Hematopoietic multipotent progenitor cell treated with erythropoietin and hydrocortisone succinate and interleukin-3 and kit ligand, for 8 days (in vitro differentiated cells): ENCODE measurements at places on chromosomes 16 and 17.

DNA sequence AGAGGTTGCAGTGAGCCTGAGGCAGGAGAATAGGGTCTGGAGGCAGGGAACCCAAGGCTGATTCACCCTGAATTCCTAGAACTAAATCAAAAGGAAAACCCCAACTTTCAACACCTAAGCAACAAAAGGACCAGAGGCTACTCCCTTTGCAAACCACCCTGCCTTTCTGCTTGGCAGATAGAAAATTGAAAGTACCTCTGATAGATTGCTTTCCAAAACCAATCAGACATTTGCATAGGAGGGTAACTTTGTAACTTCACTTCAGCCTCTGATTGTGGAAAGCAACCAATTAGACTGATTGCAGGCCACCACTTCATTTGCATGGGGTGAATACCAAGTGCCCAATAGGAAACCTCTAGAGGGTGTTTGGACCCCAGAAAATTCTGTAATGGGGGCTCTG, 10.9 kb upstream of the TMEM98 start:
- DNase-seq = no peak

DNA sequence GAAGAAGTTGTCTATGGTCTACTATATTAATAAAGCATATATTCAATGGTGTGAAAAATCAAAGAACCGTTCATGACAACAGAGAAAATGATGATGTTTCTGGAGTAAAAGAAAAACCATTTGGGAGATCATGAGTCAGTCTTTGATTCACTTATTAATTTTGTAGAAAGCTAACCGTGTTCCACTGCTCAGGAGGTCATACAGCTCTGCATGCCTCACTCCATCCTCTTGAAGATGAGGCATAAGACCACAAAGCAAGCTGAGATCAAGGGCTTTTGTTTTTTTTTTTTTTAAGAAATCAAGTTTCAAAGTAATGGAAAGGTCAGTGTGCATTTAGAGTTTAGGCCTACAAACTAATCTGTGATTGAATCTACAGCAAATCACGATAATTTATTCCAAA, 206.4 kb downstream of the CEP112 start:
- no peak for DNase-seq

DNA sequence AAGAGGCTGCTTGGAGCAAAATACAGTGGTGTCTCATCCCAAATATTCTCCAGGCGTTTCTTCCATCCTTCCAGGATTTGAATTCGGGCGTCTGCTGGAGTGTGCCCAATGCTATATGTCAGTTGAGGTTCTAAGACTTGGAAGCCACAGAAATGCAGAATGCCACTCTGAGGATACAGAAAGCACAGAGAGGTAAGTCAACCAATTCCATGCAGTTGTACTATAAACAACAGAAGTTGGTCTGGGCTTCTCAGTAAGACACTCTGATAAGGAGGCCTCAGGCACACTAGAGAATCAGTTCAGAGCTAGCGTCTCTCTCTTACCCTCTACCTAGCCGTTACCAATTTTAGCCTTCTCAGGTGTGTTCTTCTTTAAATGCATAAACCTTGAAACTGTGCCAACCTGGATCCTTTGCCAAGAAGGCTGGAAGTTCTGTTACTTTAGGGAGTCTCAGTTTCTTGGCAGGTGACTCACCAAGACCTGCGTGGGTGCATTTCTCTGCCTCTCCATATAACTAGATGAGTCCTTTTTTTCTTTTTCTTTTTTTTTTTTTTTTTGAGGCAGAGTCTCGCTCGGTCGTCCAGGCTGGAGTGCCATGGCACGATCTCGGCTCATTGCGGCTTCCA, 15.1 kb downstream of the NQO1 start:
- no peak for DNase-seq

- DNase-seq = no peak
Measured at GRCh38 chr17:68204736-68205135, 43.1 kb upstream of the AMZ2 start.

DNA sequence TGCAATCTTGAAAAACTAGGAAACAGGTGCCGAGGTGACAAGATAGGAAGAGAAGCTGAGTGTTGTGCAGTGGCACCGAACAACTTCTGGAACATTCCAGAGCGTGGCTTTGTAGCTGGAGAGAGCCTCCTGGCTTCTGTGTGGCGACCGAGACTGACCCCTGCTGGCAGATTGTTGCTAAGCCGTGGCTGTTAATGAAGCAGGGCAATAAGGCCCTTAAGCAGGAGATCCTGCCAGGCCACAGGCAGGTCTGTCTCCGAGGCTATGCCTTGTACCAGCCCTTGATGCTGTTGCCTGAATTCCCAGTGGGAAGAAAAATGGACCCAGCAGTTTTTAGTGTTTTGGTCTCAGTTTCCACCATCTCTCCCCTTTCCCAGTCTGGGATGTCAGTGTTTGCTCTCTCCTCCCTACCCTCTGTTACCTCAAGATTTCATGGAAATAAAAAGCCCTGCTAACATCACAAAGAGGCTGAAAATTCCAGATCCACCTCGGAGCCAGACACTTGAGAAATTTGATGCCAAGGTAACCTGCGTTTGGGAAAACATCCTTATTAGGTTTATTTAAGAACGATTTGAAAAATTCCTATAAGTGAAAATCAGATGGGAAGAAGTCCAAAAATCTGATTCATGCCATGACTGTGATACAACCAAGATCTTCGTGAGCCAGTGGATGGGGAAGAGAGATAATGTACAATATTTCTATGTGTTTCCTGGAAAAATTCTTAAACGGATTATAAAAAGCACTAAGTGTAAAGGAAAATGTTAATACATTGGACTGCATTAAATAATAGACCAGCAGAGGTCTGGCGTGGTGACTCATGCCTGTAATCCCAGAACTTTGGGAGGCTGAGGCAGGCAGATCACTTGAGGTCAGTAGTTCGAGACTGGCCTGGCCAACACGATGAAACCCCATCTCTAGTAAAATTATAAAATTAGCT, 265.1 kb downstream of the PRKCA start:
- peak; percentile 61 for DNase-seq

DNA sequence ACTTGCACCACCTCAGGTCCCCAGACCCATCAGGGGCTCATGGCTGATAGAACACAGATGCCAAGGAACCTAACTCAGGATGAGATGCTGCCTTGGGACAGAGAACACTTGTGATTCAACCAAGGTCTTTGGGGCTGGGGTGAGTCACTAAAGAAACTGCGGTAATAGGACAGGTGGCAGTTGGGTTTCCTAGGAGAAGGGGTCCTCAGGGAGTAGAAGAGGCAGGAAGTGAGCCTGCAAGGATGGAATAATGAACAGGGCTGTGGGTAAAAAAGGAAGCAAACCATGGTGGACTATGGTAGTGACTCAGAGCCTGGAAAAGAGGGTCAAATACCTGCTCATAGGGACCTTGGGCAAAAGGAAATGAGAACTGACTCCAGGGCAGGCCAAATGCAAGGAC, 6.5 kb upstream of the PNPO start:
- DNase-seq = no peak

DNA sequence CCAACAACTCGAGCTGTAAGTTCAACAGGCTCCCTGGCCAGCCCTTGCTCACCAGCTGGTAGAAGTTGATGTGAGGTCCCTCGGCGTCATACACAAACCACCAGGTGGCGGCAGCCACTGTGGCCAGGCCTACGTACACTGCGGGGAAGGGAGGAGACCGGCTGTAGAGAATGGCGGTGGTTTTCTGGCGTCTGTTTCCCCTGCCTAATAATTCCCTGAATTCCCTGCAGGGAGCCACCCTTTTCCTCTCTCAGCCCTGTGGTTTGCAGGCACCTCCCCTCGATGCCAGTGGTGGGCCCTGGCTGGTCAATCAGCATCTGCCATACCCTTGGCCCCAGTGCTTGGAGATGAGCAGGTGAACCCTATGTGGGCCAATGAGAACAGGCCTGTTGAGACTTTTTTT, 18.9 kb upstream of the P2RX1 start:
- DNase-seq = peak; percentile 88

DNA sequence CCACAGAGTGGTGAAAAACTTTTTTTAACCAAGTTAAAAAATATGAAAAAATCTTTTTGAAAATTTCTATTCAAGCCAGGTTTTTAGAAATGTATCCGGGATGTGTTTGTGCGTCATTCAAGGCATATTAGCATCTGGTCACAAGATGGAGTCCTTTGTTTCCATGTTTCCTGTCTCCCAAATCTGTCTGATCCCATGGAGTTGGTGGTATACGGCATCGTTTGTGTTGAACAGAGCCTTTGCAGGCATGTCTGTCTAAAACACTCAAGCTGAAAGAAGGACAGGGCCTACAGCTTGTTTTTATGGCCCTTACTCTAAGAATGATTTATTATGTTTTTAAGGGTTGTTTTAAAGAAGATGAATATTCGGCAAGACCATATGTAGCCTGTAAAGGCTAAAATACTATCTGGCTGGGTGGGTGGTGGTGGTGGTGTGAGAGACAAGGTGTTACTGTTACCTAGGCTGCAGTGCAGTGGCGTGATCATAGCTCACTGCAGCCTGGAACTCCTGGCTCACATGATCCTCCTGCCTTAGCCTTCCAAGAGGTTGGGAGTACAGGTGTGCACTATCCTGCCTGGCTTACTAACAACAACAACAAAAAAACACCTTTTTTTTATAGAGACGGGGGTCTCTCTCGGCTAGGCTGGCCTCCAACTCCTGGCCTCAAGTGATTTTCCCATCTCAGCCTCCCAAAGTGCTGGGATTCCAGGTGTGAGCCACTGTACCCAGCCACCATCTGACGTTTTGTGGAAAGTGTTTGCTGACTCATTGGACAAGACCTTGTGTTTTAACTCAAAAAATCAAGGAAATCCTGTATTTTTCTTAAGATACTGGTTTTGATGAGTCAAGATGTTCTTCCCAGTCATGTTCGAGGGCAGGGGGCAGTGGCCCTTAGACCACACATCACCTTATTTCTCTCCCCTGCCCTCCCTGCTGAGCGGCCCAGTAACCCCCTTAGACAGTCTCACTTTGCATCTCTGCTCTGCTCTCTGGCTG, 52.2 kb downstream of the NDE1 start:
- DNase-seq = no peak

DNA sequence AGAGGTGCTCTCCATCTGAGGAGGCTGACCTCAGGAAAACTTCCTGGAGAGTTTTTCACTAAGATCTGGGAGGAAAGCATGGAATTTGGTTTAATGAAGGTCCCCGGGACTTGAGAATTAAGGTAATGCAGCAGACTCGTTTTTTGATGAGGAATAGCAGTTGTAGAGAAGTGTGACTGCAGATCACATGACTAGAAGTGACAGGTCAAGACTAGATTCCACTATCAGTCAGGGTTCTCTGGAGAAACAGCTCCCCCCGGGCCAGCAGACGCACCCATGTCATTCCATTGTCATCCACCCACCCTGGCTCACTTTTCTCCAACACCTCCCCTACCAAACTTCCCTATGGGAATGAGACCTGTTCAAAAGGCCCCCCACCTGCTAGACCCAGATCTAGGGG, 1.9 kb upstream of the DHRS13 start:
- DNase-seq = peak; percentile 62

DNA sequence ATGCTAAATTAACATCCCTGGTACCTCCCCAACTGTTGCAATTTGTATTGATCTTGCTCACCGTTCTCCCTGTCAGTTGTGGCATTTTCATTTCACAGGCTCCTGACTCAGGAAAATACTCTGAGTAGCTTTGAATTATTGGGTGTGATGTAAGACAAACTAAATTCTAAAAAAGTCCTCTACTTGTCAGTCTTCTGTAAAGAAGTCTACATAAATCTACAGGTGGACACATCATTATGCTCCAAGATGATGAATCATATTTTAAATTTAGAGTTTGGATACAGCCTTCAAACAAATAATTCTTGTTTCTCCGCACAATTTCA, 47.2 kb downstream of the MARCHF10 start:
- no peak for DNase-seq

DNA sequence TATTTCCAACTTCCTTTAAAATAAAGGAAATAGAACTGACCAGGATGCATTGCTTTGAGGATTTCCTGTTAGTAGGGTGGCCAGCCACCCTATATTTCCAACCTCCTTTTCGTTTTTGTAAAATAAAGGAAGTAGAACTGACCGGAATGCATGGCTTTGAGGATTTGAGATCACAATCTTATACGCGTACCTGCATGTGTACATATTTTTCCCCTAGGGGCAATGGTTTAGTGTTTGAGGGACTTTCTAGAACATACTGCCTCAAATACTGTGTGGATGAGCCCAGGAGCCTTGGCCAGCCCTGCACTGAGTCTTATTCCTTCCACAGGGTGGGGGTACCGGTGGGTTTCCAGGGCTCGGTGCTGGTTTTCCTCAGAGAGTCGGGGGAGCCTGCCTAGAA, 25.6 kb downstream of the MAPK8IP3 start:
- DNase-seq = no peak

DNA sequence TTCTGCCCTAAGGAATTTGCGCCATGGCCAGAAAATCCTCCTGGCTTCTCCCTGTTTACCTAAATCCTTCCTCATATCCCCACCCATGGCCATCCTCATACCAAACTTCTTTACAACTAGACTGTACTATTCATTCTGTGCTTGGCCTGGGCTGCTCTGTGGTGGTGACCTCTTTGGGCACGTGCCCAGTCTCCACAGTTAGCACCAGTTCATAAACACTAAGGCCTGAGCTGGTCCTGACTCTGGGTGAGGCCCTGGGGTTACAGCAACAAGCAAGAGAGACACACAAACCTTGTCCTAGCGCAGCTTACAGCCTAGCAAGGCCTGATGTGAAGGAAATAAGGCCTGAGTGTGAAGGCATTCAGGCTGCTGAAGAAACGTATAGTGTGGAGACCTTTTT, 3.1 kb upstream of the ATXN7L3 start:
- DNase-seq = no peak

- no peak for DNase-seq
Measured at GRCh38 chr17:14746822-14747602, 446.1 kb downstream of the HS3ST3B1 start.

DNA sequence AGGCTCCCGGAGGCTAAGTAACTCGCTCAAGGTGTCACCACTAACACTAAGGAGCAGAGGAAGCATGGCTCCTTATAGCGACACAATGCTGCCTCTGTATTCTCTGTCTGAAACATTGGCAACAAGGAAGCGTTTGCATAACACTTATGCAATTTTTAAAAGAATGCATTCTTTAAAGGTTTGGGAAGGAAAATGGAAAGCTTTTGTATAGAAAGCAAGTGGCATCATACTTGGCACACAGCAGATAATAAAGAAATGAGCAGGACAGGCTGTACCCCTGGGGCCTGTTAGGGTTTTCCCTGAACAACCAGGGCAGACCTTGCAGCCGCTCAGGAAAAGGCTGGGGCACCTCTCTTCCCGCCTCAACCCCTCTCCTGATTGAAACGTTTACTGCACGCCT, 36.9 kb downstream of the PPL start:
- no peak for DNase-seq

GRCh38 chr17:73478768-73479424, 165.3 kb downstream of the SDK2 start:
- DNase-seq = no peak

GRCh38 chr16:89375021-89375420, 115.3 kb downstream of the ANKRD11 start:
- no peak for DNase-seq
